Forelimb muscle (tissue), 1 donor: ENCODE measurements at places on chromosomes 7 and 10. TPM values are rescaled to one million over a fixed set of nuclear protein-coding genes. Genes with fewer than 3 reads are reported as not detected.

DNA sequence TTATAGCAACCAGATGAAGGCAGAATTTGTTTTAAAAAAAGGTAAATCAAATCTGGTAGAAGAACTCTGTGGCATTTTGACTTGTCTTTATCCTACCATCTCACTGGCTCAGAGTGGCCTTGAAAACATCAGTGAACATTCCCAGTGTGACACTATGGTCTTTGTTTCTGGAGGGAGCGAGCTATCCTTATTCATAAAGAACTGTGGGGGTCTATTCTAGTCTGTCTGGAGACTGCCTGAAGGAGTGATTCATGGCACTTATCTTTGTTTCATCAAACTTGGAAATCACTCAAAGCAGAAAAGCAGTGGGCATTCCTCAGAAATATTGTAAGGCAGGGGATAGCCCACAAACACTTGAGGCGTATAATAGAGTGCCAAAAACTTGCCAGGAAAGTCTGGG is 719.1 kb downstream of the PCDH15 start:
- DNase-seq: no peak

GRCh38 chr10:68027429-68027828 is 47.7 kb downstream of the HERC4 start:
- no peak for DNase-seq

The DYDC2 gene
- not detected for polyA plus RNA-seq

GRCh38 chr7:142357953-142358520 is 100.2 kb upstream of the PRSS58 start:
- peak; percentile 11 for DNase-seq

- no peak for DNase-seq
Measured at GRCh38 chr10:71613261-71613777, 106.3 kb downstream of the C10orf105 start.

The ARMS2 gene
- not detected for polyA plus RNA-seq

The CCL26 gene
- 1.00 TPM for polyA plus RNA-seq

The CCAR1 gene
- 69.5 TPM for polyA plus RNA-seq

DNA sequence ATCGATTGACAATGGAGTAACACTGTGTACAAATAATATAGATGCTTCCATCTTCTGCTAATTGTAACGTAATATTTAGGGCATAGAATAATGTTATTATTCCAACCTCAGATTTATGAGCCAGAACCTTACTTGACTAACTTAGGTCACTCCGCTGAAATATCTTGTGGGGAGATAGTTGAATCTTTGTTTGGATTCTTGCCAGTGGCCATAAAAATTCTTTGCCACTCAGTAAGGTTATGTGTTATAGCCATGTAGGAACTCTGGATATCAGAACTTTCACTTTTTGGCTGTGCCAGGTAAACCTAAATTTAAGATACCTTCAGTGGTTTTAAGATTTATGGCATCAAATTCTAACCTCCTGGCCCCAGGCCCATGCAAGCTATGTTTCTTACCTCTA is 197.6 kb downstream of the WDR11 start:
- no peak for DNase-seq

DNA sequence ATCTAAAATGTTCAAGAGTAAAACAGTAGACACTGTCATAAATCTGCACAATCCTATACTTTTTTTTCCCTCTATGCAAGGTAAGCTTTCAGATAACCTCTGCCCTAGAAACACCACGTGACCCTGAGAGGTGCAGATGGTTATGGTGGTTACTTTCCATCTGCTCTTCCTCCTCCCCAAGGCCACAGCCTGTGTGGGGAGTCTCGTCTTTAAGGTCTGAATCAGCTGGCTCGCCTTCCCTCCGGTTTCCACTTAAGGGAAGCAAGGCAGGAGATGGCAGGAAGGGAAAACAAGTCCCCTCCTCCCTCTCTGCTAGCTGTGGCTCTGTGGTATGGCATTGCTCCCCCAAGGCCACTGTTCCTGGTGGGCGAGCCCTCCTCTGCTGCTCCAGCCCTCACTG is 181.8 kb downstream of the GLI3 start:
- DNase-seq: no peak

DNA sequence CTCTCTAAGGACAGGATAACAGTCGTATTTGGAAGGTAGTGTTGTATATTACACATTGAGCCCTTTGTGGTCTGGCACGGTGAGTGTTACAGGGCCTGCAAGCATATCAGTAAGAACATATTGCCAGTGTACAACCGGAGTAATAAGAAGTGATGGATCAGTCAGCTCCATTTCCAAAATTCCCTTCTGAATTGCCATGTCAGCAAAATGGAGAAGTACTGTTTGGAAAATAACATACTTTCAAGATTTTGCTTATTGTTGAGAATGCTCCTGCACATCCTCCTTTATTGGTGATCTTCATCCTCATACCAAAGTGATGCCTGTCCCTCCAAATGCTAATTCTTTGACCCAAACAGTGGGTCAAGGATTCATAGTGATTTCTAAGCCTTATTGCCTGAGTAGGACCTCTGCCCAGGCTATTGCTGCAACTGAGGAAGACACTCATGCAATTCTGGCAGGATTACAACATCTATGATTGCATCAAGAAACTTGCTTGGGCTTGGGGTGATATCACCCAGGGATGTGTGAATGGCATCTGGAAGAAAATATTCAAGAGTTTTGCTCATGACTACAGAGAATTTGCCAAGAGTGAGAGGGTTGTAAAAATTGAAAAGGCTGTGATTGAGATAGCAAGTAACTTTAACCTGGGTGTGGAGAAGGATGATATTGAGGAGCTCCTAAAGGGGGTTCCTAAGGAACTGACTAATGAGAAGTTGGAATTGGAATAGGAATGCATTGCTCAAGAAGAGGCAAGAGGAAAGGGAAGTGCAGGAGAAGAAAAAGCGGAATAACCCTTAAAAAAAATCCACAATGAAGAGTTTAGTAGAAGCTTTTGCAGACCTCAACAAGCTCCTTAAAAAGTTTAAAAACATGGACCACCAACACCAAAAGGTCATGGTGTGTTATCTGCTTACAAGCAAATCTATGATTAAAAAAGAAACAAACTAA is 452.2 kb upstream of the SORCS1 start:
- no peak for DNase-seq

DNA sequence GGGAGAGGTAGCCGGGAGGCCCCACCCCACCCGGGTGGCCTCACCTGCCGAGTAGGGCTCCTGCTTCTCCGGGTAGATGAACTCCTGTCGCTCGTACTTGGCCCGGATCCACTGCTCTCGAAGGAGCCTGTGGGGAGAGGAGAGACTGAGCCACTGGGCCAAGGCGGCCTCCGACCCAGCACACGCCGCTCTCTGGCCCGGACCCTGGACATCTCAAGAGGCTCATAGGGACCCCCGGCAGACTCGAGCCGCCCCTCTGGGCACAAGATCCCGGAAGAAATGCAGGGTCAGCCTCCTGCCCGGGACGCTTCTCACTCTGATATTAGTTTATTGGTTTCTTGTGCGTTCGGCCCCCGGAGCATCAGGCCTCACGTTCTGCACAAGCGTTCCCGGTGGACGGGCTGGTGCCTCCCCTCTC is 34.5 kb downstream of the ADAP1 start:
- no peak for DNase-seq

The UBE2D1 gene
- polyA plus RNA-seq: 14.0 TPM

DNA sequence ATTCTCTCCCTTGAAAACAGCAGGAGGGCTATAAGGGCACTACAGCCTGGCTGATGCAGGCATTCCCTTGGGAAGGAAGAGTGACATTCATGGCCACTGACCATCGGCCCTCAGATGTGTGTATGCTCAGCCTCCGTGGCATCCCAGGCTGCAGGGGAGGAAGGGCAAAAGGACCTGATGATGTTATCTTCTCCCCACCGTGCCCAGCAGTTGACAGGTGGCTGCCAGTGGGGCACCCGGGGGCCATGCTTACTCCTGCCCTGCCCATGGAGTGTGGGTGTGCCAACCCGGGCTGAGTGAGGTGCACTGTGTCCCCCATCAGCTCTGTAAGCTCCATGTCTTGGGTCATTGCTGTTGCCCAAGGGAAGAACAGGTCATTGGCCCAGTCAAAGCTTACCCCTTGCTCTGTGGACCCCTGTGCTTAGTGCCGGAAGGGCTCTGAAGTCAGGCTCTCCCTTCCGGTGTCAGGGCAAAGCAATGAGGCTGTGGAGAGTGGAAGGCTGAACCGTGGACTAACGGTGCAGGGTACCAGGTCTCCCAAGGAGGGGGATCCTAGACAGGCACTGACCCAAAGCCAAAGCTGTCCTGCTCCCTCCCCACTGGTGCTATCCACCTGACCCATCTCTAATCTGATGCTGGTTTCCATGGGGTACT is 92.2 kb downstream of the CCDC3 start:
- DNase-seq: no peak

The SLC13A1 gene
- not detected for polyA plus RNA-seq

DNA sequence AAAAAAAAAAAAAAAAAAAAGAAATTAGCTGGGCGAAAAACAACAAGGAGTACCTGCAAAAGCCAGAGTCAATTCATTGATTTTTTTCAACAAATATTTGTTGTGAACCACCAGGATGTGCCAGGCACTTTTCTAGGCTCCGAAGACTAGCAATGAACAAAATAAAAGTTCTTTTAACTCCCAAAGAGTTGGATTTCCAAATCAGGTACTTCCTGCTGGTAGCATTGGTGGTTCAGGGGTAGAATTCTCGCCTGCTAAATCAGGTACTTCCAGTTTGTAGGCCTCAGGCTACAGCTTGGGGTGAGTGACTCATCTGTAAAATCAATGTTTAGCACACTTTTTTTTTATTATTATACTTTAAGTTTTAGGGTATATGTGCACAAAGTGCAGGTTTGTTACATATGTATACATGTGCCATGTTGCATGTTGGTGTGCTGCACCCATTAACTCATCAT is 10.9 kb downstream of the PPA1 start:
- no peak for DNase-seq

The CFAP70 gene
- 2.3 TPM for polyA plus RNA-seq
